ENCODE measurements at places on chromosomes 5 and 9.

- DNase-seq, result no peak
These were observed 6.5 kb downstream of the IL7R start for GRCh38 chr5:35863159-35863558.

DNA sequence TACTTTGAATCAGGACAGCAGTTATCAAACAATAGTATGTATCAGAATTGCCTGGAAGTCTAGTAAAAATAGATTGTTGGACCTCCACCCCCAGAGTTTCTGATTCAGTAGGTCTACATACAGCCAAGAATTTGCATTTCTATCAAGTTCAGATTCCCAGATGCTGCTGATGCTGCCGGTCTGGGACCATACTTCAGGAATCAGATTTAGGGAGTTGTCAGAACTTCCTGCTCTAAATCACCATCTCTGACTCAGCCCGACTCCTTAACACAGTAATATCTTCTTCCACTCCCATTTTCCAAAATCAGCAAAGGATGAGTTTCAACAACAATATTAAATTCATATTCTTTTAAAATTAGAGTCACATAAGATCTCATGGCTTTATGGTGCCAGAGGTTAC is 227.2 kb upstream of the TMEM161B start:
- DNase-seq, result no peak

DNA sequence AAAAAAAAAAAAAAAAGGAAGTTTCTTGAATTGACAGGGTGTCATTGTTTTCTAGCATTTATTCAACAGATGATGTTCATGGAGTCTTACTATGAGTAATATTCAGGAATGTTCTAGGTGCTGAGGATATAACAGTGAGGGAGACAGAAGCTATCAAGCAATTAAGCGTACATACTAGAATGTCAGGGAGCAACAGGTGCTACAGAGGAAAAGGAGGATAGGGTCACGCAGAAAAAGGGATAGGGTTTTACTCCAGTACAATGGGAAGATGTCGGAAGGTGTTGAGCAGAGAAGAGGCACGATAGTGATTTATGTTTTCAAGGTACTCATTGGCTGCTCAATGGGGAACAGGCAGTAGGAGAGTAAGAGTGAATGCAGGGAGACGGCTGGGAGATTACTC is 6.6 kb upstream of the RASGRF2 start:
- DNase-seq, result no peak

DNA sequence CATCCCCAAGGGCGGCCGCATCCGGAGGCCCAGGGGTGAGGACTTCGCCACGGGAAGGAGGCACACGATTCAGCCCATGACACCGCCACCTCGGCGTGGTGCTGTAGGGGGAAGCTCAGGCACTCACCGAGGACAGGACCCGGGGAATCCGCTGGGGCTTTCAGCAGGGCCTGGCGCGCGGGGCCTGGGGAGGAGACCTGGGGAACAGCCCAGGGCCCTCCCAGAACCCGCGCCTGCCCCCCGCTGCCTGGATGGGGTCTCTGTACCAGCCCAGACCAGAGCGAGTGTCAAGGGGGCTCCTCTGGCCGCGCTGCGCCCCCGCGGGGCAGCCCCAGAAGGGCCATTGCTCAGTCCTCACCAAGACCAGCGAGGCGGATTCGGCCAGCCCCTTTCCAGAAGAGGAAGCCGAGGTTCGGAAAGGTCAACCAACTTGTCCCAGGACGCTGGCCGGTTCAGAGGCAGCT is 12.8 kb downstream of the COL23A1 start:
- no peak for DNase-seq

Data from amygdala (tissue), 56 donors.